ENCODE measurements at places on chromosomes 12 and 14.

DNA sequence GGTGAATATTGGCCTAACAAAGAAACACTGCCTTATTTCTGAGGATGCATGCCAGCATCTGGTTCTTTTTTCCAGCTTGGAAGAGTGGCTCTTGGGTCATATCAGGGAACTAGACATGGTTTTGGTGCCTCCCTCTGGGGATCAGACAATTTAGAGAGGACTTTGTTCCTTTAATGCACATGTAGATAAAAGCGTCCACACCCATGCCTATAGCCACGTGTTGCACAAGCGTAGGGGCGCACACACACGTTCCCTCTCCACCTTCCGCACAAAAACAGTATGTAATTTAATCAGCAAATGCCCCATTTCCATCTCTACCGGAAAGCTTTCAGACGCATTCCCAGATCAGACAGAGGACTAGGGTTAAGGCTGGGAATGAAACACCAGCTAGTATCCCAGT lies 61.7 kb upstream of the RIC8B start:
- DNase-seq, result no peak

- no peak for DNase-seq
These were observed 20.1 kb upstream of the ANO2 start for GRCh38 chr12:5964913-5965900.

DNA sequence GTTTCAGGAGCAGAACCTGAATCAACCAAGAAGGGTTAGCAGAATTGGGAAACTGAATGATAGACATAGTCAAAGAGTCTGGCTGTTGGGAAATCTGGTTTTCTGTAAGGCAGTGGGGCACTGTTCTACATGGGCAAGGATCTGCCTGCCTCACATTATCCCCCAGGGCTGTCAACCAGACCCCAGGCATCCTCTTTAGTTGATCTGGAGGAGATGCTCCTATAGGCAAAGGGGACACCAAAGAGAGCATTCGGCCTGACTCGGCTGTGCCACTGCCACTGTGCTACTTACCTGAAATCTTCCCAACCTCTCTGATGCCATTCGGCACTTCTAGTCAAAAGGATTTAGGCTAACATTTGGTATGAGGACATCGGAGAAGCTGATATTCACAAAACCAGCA lies 4.1 kb downstream of the ISCU start:
- DNase-seq, result no peak

DNA sequence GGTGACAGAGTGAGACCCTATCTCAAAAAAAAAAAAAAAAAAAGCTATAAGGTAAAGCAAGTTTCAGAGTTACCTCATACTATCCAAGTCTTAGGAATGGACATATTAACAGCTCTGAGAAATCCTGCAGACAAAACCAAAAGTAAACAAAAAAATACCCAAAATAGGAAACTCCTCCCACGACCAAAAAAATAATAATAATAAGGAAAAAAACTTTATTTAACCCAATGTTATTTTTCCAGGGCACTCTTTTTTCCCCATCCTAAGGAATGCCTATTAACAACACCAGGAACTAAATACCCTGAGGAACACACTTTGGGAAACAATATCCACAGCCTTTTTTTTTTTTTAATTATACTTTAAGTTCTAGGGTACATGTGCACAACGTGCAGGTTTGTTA lies 135.5 kb upstream of the CCND2 start:
- no peak for DNase-seq

GRCh38 chr12:76123259-76124212 lies 39.1 kb upstream of the NAP1L1 start:
- DNase-seq, result no peak

DNA sequence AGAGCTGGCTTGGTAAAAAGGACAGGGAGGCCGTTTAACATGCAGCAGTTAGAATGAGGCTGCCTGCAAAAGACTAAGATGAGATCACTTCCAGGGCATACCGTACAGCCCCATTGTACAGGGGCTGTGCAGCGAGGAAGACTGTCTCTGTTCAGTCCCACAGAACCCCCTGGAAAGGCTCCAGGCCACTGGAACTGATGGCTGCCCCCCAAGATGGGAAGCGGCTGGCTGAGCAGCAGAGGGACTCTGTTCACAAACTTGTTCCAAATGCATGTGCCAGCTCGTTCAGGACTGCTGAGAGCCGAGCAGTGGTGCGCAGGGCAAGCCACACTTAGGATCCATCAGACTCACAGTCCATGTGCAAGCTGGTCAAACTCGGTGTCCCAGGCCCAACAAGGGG lies 82.9 kb downstream of the CHGA start:
- no peak for DNase-seq

- no peak for DNase-seq
These were observed 17.4 kb downstream of the FOXN3 start for GRCh38 chr14:89399594-89400068.

GRCh38 chr12:103012884-103013283 lies 55.4 kb downstream of the ASCL1 start:
- DNase-seq, result no peak

GRCh38 chr12:96034621-96035282 lies 635 bp downstream of the LTA4H start:
- DNase-seq, result no peak

DNA sequence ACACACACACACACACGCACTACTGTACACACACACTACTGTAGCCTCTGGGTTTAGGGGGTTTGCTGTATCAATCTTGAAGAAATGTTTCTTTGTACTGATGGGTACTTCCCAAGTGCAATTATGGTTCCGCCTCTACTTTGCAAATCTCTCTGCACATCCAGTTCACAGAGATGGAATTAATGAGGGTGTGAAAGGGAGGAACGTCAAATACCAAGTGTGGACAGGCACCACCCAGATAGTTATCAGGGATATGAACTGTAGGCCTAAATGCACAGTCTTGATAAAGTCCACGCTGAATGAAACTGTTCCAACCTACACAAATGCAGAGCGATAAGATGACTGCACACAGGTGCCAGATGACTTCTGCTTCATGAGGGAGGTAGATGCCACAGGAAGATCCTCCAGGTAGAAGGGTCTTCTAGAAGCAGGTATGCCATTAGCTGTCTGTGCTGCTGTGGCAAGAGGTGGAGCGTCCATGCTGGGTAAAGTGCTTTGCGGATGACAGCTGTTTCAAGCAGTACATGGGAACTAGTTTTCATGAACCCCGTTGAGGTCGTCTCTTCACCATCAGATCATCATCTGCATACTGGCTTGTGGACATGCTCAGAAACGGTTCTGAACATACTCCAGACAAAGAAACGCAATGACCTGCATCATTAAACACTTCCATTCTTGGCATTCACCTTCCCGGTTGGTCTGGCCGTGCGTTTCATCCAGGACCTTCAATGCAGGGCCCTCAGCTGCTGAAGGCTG lies 314.3 kb upstream of the RTL1 start:
- DNase-seq, result no peak

DNA sequence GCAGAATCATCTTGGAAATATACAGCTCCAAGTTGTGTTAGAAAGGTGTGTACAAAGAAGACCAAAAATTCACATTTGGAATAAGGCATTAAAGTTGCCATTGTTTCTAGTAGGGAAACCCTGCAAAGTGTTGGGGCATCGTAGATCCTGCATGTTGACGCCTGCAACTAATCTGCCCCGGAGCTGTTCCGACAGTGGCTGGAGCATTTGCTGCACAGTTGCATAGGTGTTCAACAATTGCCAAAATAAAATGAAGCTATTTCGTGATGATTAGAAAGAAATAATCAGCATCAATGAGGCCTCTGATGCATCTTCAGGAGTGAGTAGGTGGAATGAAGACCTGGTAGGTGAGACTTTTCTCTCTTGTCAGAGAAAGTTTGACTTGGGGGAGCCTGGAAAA lies 47.3 kb downstream of the DAD1 start:
- DNase-seq, result no peak

GRCh38 chr14:29836395-29836794 lies 91.3 kb downstream of the PRKD1 start:
- no peak for DNase-seq

DNA sequence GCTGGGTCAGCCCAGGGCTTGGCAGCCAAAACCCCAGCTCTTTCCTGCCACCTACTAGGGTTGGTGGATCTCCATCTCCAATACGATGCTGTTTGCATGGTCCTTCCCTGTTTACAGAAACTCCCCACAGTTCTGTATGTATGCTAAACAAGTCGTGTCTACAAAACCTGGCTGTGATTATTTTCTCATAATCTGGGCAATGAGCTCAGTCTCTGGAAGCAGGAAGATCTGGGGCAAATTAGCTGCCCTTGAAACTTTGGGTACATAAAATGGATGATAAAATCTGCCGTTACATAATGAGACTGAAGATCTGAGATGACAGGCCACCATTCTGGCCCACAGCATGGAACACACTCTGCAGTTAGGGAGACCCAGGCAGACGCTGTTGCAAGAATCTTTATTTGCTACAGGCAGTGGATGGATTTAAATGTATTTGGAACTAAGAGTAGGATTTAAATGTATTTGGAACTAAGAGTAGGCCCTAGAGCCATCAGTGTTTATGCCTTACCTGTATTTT lies 31.7 kb downstream of the ACADS start:
- no peak for DNase-seq

- DNase-seq, result no peak
These were observed 2.0 kb downstream of the AMHR2 start for GRCh38 chr12:53425515-53426150.

DNA sequence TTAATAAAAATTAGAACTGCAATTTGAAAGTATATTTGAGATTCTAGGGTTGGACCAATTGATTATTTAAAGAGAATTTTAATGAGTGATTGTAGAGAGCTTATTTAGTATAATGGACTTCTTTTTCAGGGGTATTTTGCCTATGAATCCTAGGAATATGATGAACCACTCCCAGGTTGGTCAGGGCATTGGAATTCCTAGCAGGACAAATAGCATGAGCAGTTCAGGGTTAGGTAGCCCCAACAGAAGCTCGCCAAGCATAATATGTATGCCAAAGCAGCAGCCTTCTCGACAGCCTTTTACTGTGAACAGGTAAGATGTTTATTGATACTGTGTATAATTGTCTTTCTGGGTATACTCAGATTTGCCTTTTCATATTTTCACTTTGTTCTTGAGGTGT lies 35.9 kb upstream of the KCNMB4 start:
- DNase-seq, result no peak

- DNase-seq, result no peak
These were observed 46.7 kb downstream of the WBP11 start for GRCh38 chr12:14756334-14757143.

GRCh38 chr14:51302295-51303030 lies 62.4 kb downstream of the TMX1 start:
- DNase-seq, result no peak

GRCh38 chr12:16228067-16228466 lies 49.4 kb downstream of the SLC15A5 start:
- no peak for DNase-seq

DNA sequence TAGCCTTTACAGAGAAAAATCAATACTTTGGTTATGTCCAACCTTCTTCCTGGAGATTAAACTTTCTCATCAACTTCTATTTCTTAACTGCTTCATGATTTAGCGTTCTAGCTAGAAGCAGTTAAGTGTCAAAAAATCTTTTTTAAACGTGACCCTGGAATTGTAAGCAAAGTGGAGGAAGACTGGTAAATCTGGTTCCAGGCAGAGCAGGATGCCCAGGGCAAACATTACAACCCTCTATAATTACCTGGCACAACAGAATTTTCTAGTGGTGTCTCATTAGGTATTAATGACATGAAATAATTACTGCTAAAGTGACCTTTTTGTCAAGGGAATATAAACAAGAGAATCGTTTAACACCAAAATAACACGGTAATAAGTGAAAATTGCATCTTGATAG lies 320.8 kb downstream of the MED13L start:
- no peak for DNase-seq

DNA sequence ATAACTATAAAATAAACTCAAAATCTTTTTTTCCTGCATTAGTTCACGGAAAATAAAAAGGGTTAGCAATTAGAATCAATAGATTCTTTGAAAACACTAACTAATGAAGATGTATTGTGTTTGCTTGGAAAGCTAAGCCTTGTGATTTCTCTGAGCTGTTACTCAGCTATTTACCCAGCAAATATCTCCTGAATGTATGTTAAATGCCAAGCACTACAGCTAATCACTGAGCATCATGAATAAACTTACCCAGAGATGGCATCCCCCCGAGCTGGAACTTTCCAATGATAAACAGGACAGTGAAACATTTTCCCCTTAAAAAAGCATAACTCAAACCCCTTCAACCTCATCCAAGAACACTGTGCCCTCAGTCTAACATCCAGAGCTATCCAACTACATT lies 71.2 kb downstream of the SLC2A13 start:
- no peak for DNase-seq

DNA sequence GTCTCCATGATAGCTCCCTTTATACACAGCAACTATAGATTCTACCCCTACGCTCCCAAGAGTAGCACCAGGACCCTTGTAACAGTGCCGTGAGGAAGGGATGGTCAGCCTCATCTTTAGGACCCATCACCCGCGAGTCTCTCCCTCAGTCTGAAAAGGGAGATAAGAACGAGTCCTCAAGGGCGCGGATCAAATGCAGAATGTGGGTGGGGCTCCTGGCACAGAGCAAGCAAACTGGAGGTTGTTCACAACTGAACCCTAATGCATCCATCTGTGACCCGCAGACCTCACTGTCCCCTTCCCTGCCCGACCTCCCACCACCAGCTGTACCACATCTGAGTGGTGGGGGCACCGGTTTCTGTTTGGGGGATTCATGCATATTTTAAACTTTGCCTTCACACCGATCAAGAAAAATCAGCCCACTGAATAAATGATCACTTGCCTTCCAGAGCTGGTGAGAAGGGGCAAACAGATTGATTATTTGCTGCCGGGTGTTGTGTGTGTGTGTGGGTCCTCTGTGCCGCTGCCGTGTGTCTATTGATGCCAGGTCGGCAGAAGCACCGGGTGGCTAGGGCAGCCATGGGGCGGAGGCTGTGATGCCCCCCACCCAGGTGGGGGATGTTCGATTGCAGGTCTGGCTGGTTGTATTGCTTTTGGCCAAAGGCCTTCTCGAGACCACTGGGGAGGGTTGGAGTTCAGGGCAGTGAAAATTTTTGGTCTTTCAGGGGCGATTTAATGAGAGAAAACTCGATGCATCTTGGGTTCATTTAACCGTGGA lies 35.7 kb upstream of the BEGAIN start:
- no peak for DNase-seq

- DNase-seq, result no peak
These were observed 406.4 kb downstream of the SNAPC1 start for GRCh38 chr14:62168564-62169155.

DNA sequence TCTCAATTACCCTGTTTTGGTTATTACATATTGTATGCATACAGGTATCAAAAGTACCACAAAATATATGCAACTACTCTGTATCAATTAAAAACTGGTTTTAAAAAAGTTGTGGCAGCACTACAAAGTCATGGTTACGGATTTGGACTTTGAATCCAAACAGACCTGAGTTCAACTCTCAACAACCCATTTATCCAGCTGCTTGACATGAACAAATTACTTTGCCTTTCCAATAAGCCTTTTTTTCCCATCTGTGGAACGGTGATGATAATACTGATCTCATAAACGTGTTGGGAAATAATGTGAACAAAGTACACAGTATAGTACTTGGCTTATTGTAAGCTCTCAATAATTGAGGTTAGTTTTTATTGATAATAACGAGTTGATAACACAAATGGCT lies 85.0 kb downstream of the MNAT1 start:
- DNase-seq, result no peak

All from activated CD4-positive, CD25-positive, alpha-beta regulatory T cell (primary cell).